ENCODE measurements at places on chromosomes 4 and X. TPM values are rescaled to one million over a fixed set of nuclear protein-coding genes. Genes with fewer than 3 reads are reported as not detected.

Gene SPACA5
- not detected for total RNA-seq

Gene PPEF2
- total RNA-seq, result not detected

Gene PASD1
- total RNA-seq, result not detected

Gene KDR
- 9.3 TPM for total RNA-seq

Gene KIT
- 17.8 TPM for total RNA-seq

Gene NWD2
- total RNA-seq, result 0.38 TPM

Gene MTNR1A
- not detected for total RNA-seq

Gene PNMA3
- total RNA-seq, result 0.97 TPM
